M059J (cell line): ENCODE measurements at places on chromosomes 1 and 21. TPM values are rescaled to one million over a fixed set of nuclear protein-coding genes. Genes with fewer than 3 reads are reported as not detected.
A peak's percentile ranks its signal among the peaks of the same experiment; 100 is the strongest.

DNA sequence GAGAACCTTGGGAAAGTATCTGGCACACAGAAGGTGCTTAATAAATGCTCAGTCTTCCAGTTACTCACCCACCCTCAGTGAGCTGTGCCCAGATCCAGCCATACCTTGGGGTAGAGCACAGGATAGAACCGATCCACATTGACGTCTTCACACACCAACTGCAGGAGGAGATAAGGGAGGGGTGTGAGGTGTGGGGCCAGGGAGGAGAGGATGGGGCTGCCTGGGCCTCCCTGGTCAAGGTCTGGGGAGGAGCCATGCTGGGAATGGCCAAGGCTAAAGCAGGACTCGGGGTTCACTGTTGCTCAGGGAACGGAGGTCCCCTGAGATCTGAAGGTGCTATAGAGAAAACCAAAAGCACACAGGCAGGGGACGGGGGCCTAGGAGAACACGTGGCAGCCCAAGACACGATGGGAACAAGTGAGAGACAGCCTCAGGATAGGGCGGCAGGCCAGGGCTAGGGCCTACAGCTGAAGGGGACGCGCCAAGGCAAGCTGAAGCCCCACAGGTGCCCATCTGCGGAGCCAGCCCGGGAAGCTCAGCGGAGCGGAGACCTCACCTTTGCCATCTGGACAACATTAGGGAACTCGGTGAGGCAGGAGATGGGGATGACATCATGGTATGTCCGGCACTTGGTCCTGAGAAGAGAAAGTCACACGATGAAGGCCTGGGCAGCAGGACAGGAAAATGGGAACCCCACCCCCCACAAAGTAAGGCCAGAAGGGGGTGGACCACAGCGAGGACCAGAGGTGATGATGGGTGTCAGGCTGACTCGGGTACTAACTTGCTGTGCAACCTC is 55.9 kb downstream of the RAP1GAP start:
- no peak for DNase-seq

COL8A2 gene
- 1.7 and 2.2 TPM in 2 replicates for total RNA-seq

DNA sequence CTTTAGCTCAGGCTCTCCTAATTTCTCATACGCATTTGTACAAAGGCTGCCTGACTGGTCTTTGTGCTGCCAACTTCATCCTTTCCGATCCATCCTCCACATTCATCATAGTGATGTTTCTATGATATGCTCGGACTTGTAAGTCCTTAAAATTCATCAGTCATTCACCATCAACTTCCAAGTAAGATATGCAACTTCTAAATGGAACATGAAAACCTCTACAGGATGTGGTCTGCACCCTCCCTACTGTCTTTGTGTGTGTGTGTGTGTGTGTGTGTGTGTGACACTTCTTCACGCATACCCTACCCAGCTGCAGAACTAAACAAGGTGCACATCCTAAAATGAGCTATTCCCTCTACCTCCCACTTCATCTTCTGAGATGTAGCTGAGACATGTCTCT is 397.9 kb upstream of the NR5A2 start:
- no peak for DNase-seq

DNA sequence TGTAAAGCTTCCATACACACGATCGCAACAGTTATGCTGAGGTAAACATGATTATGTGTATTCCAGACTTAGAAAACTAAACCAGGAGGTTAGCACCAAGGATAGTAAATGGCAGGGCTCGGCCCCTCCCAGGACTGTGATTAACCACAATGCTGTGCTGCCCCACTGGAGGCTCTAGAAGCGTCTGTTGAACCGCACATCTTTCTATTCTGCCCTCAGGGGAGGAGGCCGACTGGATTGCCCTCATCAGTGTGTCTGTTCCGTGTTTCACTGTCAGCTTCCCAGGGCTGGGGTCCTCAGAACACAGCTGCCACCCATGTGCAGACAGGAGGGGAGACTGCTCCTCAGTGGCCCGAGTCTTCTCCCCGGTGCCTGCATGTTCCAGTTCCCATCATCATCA is 12.8 kb upstream of the ASCL5 start:
- no peak for DNase-seq

GRCh38 chr1:31573261-31573660 is 3.1 kb upstream of the TINAGL1 start:
- no peak for DNase-seq

- peak; percentile 86 for DNase-seq
Measured at GRCh38 chr21:26093122-26093521, 77.4 kb downstream of the APP start.

GRCh38 chr1:211947396-211948295 is 87.7 kb downstream of the INTS7 start:
- no peak for DNase-seq

BCL2L15 gene
- total RNA-seq, result not detected in 2 replicates

GDAP2 gene
- 13.5 and 24.6 TPM in 2 replicates for total RNA-seq

GRCh38 chr1:111538343-111539025 is 35.1 kb upstream of the ADORA3 start:
- DNase-seq, result peak; percentile 86

DNA sequence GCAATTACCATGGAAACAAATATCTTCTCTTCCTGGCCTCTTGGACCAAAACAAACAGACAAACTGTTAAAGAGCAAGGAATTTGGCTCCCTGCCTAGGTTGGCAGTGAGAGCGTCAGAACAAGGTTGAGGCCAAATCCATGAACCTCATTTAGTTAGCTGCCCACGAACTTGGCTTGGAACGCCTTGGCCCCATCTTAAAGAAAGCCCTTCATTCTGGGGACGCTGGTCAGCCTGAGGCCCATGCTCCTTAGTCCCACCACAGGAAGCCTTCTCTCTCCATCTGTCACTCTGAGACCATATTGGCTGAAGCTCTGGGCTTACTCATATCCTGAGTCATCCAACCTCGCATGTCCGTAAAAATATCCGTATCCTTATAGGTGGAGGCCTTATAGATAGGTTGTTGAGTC is 62.4 kb upstream of the DIRAS3 start:
- peak; percentile 94 for DNase-seq

DNA sequence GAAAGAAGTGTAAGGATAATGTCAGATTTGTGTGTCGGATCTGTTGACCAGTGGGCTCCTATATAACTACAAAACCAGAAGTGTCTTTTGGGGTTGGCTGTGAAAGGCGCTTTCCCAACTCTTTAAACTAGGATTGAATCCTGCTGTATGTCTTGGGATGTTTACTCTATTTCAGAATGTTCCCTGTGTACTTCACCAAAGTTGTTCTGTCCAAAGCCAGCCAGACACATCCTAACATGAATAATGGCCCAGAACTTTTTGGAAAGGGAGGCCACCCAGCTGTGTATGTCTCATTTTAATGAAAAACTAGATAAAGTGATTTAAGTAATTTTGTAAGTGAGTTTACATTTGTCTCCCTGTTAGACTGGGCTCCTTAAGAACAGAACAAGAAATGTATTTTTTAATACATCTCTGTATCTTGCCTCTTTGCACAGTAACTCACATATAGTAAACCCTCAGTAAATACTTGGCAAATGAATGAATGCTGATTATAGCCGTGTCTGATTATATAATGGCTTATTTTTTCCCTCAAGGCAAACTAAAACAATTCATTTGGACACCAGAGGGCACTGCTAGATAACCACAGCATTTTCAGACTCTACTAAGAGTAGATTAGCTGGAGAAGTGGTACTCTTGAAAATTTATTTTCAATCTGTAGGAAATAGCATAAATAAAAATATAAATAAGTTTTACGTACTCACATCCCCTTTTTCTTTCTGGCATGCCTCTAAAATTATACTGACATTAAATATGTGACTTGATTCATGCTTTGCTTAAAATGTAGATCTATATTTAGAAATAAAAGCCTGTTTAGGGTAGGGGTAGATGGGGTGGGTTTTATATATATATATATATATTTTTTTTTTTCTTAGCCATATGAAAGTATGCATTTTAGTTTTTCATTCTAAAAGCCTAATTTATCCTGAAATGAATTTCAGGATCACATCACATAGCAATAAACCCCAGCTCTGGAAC is 23.8 kb downstream of the TSEN15 start:
- peak; percentile 69 for DNase-seq

- no peak for DNase-seq
Measured at GRCh38 chr1:30535595-30536325, 187.6 kb downstream of the MATN1 start.

DNA sequence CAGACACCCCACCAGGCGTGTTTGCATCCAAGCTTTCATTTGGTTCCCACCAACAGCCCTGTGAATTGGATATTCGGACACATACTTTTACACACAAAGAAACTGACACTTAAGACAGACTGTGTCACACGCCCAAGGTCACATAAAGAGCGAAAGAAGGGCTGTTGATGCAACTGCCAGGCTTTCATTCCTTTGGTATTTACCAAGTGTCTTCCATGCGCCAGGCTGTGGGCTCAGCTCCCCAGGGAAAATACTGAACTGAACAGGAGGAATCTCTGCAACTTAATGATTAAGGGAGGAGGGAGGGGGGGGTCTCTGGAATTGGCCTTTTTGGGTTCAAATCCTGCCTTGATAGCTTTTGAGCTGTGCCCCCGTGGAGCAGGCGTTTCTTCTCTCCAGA is 122.8 kb downstream of the ACTL8 start:
- DNase-seq, result peak; percentile 37

FALEC gene
- not detected in 2 replicates for total RNA-seq

DNA sequence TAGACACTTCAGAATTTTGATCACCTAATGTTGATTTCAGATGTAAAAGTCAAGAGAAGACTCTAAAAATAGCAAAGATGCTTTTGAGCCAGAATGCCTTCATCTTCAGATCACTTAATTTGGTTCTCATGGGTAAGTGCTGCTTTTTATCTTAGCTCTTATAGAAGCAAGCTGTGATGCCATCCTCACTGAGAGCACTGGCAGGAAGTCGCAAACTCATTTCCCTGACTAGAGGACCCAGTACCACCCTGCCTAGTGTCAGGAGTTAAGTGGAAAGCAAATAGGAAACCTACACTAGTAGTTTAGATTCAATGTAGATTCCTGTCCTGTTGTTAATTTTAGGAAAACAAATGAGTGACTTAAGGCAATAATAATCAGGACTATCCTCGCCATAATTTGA is 12.1 kb downstream of the IFNAR2 start:
- DNase-seq, result no peak

RGS4 gene
- total RNA-seq, result 80.4 and 84.8 TPM in 2 replicates

TRIM58 gene
- not detected in 2 replicates for total RNA-seq

GRCh38 chr21:38277501-38278131 is 20.8 kb downstream of the KCNJ15 start:
- DNase-seq, result peak; percentile 99

GRCh38 chr21:40881767-40882166 is 34.8 kb upstream of the DSCAM start:
- no peak for DNase-seq

GRCh38 chr21:43269440-43269839 is 100.6 kb downstream of the CRYAA start:
- DNase-seq, result no peak

- peak; percentile 92 for DNase-seq
Measured at GRCh38 chr1:147084273-147085096, 87.8 kb downstream of the PRKAB2 start.

DNA sequence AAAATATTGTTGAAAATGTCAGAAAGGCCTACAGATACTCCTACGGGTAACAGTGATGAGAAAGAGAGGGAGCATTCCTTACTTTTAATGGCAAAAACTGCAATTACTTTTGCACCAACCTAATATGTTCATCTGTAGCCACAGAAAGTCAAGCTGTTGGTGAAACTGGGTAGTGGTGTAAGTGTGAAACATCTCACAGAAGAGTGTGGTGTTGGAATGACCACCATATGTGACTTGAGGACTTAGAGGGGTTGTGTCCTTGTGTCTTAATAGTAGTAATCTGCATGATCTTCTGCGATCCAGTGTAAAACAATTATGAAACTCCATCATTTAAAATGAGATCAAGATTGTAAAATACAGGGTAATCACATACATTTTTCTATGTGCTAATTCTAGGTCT is 320.7 kb downstream of the ADGRL2 start:
- DNase-seq, result no peak

DNA sequence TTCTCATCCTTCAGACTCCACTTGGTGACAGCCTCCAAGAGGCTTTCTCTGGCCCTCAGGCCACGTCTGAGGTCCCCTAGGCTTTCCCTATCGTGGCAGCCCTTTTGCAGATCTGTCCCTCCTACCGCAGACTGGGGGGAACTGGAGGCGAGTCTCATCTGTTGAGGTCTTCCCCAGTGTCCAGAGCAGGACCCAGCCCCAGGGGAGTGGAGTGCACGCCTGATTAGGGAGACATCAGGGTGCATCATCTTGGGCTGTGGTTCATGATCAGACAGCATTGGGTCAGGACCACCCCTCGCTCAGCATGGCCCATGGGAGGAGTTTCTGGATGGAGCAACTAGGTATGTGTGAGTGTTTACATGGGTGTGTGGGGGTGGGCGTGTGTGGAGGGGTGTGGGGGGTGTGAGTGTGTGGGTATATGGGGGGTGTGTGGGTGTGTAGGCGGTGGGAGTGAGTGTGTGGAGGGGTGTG is 8.5 kb upstream of the MATN1 start:
- DNase-seq, result no peak

- no peak for DNase-seq
Measured at GRCh38 chr1:23132033-23132432, 36.6 kb downstream of the LUZP1 start.

DNA sequence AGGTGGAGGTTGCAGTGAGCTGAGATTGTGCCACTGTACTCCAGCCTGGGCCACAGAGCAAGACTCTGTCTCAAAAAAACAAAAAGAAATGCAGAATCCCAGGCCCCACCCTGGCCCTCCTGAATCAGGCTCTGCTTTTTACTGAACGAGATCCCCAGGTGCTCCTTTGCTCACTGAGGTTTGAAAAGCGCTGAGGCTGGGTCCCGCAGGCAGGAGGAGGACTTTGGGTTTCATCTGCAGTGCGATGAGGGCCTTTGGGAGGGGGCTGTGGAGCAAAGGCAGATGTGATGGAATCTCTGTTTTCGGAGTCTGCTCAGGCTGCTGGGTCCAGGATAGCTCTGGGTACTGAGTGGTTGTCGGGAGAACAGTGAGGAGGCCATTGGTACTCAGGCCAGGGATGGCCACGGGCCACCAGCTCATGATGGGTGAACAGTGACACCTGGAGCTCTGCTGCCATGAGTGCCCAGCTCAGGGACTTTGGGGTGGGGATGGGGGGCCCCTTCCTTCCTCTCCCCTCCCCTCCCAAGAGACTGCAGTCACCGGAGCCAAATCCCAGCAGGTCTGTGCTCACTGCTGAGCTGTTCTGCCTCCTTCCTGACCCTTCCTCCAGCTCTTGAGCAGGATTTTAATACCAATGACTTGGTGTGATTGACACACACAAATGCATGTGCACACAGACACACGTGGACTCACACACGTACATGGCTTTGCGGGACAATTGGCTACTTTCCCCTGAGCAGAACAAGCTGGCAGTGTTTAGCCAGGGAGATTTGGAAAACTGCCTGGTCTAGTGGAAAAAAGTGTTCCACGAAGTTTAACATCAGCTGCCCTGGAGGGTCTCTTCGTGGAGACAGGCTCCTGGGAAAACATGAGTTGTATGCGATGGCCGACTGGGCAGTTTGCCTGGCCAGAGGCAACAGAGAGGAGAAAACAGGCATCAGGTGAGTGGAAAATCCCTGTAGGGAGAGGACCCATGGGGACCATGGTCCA is 3.6 kb upstream of the DHRS3 start:
- no peak for DNase-seq

- no peak for DNase-seq
Measured at GRCh38 chr1:53526451-53527101, 67.4 kb downstream of the DMRTB1 start.

- no peak for DNase-seq
Measured at GRCh38 chr1:2050793-2051682, 827 bp downstream of the PRKCZ start.
